ENCODE measurements at places on chromosomes 11 and 22.

- peak; percentile 19 for DNase-seq
Measured at GRCh38 chr11:107573438-107573837, 7.9 kb upstream of the ALKBH8 start.

GRCh38 chr11:101706541-101706940 is 122.7 kb upstream of the TRPC6 start:
- no peak for DNase-seq

- DNase-seq: peak; percentile 70
Measured at GRCh38 chr11:100930185-100930778, 199.3 kb downstream of the PGR start.

- DNase-seq: no peak
Measured at GRCh38 chr11:10023212-10023611, 270.8 kb downstream of the SBF2 start.

DNA sequence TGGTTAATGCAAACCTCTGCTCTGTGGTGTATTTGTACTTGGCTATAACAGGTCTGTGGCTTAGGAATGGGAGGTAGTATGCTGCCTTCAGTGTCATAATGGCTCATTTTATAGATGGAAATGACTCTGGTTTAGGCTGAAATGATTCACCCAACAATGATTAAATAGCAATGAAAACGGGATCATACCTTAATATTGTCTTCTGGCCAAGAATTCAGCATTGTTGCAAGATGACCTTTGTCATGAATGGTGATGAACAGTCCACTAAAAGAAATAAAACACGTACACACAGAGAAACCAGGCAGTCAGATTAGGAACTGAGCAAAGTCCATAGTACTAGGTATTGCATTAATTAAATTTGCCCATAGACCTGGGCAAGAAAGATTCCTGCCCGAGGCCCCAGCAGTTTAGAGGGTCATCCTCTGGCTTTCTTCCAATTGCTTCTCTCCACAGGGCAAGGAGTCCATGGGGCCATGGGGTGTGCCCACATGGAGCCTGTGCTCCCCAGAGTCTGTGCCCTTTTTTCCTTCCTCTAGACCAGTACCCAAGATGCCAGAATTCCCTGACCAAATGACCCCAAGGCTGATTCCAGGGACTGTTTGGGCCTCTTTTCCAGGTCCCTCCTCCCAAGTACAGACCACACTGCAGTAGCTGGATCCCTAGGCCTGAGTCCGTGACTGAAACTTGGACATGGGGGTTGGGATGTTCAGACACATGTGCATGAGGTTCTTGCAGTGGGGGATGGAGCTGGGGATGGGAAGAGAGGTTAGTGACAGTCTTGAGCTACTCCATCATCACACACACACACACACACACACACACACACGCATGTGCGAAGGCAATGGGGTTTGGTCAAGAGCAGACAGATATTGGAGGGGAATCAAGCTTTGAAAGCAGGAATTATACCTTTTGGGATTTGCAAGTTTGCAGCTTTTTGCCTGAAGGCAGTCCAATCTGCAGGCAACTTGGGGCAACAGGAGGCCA is 134.2 kb downstream of the CCDC81 start:
- no peak for DNase-seq

DNA sequence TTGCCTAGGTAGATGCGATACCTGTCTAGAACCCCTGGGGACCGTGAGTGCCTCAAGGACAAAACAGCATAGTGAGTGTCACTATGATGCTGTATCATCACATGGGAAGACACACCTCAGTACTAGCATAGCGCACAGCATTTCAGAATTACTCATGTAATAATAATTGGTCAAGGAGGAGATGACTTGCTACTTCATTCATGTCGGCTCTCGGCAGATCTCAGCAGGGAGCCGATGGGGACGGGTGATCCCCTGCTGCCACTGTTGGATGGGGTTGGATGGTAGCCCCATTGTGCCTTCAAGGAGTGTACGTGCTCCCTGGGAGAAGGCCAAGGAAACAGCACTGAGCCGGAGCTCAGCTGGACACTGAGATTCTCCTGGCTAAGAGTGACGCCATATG is 186.9 kb downstream of the EFCAB6 start:
- no peak for DNase-seq

DNA sequence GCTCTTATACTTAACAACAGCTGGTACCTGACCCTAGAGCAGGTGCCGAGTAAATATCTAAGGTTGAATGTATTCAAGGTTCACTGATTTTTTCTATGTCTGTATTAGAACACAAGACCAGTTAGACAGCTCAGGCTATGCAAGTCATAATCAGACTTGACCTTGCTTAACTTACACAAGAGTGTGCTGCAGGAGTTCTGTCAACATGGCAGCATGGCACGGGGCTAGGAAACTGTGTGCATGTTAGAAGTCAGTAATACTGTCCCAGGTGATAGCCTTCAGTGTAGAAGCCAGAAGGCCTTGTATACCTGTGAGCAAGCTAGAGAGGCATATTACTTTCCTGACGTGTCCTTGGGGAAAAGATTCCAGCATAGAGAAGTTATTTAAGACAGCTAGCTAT is 253.1 kb downstream of the FAT3 start:
- DNase-seq: no peak

- DNase-seq: no peak
Measured at GRCh38 chr11:18010977-18011586, 1.8 kb downstream of the SERGEF start.

GRCh38 chr11:106642331-106642730 is 375.9 kb downstream of the GUCY1A2 start:
- DNase-seq: no peak

GRCh38 chr11:121625777-121626506 is 173.2 kb upstream of the SORL1-AS1 start:
- no peak for DNase-seq

GRCh38 chr11:67111261-67111660 is 7.8 kb upstream of the KDM2A start:
- DNase-seq: no peak

DNA sequence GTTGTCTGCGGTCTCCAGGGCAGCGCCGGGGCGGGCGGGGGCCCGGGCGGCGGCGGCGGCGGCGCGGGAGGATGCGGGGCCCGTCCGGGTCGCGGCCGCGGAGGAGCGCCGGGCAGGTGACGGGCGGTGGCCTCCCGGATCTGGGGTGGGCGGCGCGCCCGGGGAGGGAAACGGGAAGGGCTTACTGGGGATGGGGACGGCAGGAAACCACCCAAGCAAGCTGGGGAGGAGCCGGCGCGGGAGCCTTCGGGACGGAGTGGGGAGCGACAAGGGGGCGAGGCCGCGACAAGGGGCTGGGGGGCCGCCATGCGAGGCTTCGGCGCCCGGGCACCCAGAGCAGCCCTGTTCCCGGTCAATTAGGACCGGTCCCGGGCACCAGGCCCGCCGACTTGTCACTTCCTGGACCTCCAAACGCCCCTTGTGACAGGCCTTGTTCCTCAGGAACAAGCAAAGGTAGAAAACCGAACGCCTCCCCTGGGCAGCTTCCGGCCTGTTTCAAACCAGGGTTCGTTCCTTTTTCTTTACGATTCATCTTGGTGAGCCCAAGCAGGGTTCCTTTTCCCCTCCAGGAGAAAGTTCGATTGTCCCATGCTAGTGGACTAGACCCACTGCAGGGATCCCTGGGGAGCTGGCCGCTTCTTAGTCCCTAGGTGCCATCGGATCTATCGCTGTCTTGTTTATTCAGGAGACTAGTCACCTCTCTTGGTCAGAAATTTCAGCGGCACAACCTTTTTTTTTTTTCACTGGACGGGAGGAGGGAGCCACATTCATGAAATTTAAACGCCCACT is 492 bp downstream of the JHY start:
- DNase-seq: peak; percentile 81
